Muscle of leg (tissue), 16 donors: ENCODE measurements at places on chromosomes 3 and 15. TPM values are rescaled to one million over a fixed set of nuclear protein-coding genes. Genes with fewer than 3 reads are reported as not detected.

Gene PPP1R14D
- not detected for total RNA-seq

Gene LRRN1
- 26.6 TPM for total RNA-seq

Gene CSTA
- total RNA-seq, result 0.22 TPM

Gene REC114
- total RNA-seq, result not detected

Gene UCN2
- total RNA-seq, result not detected

Gene KBTBD13
- 1.6 TPM for total RNA-seq

- no peak overlapping the region for H3K4me3 ChIP-seq
- DNase-seq, result peak; percentile 97
- no peaks in the 10 kb centered on the region for H3K36me3 ChIP-seq
- peaks cover 40% of the 10 kb centered on the region for H3K4me1 ChIP-seq
These were observed 11.3 kb upstream of the LIMD1 start for GRCh38 chr3:45583021-45583851.

GRCh38 chr3:75035146-75035545 lies 420.7 kb upstream of the CNTN3 start:
- no peaks in the 10 kb centered on the region for H3K36me3 ChIP-seq
- DNase-seq, result no peak
- no peaks in the 10 kb centered on the region for H3K27me3 ChIP-seq
- no peaks in the 10 kb centered on the region for H3K4me1 ChIP-seq
- no peak overlapping the region for H3K27ac ChIP-seq
- no peak overlapping the region for H3K4me3 ChIP-seq

DNA sequence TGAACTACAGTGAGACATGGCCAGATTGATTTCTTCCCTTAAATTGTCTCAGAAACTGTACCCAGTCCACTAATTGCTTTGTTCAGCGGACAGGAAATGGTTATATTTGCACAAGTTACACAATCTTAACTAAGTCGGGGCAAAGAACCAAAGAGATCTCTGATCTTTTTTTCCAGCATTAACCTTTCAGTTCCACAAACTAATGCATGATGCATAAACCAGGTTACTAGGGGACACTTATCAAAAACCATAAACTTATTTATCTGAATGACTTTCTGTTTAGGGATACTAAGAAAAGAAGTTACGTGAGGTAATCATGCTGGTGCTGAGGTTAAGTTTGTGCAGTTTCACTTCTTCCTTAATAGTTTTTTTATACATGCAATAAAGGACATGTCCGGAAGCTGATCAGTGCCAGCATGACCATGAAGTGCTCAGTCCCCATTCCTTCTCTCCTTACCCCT lies 22.4 kb downstream of the FNDC3B start:
- no peak overlapping the region for H3K4me3 ChIP-seq
- no peaks in the 10 kb centered on the region for H3K27me3 ChIP-seq
- peak overlapping the region; percentile 5 for H3K27ac ChIP-seq
- no peak for DNase-seq

- H3K4me1 ChIP-seq, result no peaks in the 10 kb centered on the region
- no peak overlapping the region for H3K4me3 ChIP-seq
- H3K36me3 ChIP-seq, result no peaks in the 10 kb centered on the region
- no peak overlapping the region for H3K27ac ChIP-seq
- no peaks in the 10 kb centered on the region for H3K27me3 ChIP-seq
These were observed 319.0 kb downstream of the MECOM start for GRCh38 chr3:169344465-169344864.

DNA sequence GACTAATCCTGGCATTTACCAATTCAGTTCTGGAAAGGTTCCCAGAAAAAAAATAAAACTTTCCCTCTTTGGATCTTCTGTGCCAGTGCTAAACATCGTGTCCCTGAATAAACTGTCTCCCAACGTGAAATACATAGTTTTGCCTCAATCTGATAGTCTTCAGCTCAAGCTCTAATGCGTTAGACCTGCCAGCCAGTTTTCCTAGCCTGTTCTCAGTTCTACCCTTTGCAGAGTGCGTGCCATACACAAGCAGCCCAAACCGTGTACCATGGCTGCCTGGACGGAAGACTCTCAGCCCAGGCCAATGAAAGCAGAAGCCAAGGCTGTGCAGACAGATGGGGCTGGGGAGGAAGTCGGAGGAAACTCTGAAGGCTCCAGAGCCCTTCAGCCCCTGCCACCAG lies 11.4 kb upstream of the OCA2 start:
- no peak overlapping the region for H3K4me3 ChIP-seq
- peaks cover 10% of the 10 kb centered on the region for H3K27me3 ChIP-seq
- peaks cover 39% of the 10 kb centered on the region for H3K36me3 ChIP-seq
- H3K4me1 ChIP-seq, result peaks cover 18% of the 10 kb centered on the region
- DNase-seq, result no peak

- H3K4me1 ChIP-seq, result peaks cover 24% of the 10 kb centered on the region
- H3K27me3 ChIP-seq, result no peaks in the 10 kb centered on the region
- DNase-seq, result no peak
- H3K36me3 ChIP-seq, result peaks cover 3% of the 10 kb centered on the region
- no peak overlapping the region for H3K27ac ChIP-seq
These were observed 57.9 kb downstream of the RLBP1 start for GRCh38 chr15:89163271-89164055.

DNA sequence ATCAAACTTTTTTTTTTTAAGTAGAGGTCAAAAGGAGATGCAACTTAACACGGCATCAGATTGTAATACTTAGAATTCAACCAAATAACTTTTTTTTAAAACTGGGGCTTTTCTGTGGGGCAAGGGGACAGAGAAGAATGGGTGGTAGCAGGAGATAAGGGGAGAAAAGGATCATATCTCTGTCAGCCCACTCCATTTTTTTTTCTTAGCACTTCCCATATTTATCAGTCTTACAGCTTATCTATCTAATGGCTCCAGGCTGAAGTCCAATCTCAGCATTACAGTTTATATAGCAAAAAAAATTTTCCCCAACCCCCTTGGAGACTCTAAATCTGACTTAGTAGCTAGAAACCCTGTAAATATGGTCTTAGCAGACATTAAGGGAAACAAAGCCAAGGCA lies 69.3 kb downstream of the PIK3R4 start:
- DNase-seq, result peak; percentile 46
- H3K27me3 ChIP-seq, result no peaks in the 10 kb centered on the region
- H3K4me1 ChIP-seq, result no peaks in the 10 kb centered on the region
- H3K27ac ChIP-seq, result no peak overlapping the region

DNA sequence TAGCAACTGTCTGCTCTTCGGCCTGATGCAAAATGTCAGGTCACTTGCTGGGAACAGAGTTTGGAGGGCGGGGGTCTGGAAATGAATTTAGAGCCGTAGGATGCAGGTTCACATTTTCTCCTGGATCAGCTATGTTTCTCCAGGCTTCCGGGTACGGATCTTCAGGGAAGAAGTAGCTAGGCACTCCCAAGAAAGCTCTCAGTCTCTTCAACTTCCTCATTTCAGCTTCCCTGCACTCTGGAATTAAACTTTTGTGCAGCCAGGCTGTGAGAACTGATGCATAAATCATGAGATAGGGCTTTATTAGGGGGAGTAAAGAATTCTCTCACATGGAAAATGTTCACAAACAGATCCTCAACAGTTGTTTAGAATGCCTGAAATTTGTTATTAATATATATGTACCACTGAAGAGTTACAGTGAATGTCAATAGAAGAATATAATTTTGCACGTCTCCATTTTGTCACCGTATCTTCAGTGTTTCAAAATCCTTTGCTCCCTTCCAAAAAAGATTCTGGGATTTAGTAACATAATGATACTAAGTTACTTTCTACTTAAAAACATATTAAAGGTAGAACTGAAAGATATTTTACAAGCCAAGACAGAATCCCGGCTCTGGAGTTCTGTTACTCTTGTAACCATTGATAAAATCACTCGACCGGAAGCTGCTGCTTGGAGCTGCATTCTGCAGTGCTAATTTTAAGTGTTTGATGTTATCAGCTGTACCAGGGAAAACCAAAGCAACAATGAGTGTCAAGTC lies 178.5 kb upstream of the P2RY1 start:
- no peaks in the 10 kb centered on the region for H3K27me3 ChIP-seq
- no peaks in the 10 kb centered on the region for H3K36me3 ChIP-seq
- H3K27ac ChIP-seq, result no peak overlapping the region
- peak; percentile 24 for DNase-seq

DNA sequence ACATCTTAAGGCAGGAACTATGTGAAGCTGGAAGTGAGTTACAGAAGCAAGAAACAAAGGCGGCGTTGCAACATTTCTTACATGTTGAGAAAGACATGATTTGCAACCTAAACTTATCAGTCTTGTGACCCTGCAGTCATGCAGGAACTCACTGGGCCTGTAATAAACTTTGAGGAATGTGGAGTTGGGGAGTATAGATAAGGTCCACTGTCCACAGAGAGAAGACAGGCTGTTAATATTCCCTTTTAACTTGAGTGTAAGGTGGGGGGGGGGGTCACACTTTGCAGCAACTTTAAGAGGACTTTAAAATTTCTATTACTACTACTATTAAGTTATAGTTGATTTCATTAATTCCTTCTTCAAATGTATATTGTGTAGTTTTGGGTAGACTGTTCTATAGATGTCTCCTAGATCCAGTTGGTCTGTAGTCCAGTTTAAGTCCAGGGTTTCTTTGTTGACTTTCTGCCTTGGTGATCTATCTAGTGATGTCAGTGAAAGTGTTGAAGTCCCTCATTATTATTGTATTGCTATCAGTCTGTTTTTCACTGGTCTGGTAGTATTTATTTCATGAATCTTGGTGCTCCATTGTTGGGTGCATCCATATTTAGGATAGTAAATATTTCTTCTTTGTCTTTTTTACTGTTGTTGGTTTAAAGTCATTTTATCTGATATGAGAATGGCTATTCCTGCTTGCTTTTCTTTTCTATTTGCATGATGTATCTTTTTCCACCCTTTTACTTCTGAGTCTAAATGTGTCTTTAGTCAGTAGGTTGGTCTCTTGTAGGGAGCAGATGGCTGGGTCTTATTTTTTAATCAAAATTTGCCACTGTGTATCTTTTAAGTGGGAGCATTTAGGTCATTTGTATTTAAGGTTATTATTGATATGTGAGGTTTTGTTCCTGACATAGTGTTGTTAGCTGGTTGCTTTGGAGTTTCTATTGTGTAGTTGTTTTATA lies 15.6 kb upstream of the FAM98B start:
- H3K27me3 ChIP-seq, result no peaks in the 10 kb centered on the region
- H3K36me3 ChIP-seq, result no peaks in the 10 kb centered on the region
- no peak overlapping the region for H3K27ac ChIP-seq
- peaks cover 3% of the 10 kb centered on the region for H3K4me1 ChIP-seq

DNA sequence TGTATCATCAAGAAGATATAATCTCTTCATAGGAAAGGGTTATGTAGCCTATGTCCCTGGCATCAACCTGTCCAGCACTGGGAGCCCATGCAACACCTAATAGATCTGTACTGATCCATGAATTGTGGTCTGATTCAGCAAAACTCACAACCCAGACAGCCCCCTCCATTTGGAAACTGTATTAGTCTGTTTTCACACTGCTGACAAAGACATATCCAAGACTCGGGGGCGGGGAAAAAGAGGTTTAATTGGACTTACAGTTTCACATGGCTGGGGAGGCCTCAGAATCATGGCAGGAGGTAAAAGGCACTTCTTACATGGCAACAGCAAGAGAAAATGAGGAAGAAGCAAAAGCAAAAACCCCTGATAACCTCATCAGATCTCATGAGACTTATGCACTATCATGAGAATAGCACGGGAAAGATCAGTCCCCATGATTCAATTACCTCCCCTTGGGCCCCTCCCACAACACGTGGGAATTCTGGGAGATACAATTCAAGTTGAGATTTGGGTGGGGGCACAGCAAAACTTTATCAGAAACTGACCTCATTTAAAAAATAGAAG lies 83.3 kb downstream of the TRIM42 start:
- H3K36me3 ChIP-seq, result no peaks in the 10 kb centered on the region
- peak overlapping the region; percentile 57 for H3K27ac ChIP-seq
- peaks cover 16% of the 10 kb centered on the region for H3K4me1 ChIP-seq
- no peaks in the 10 kb centered on the region for H3K27me3 ChIP-seq

- H3K27me3 ChIP-seq, result no peaks in the 10 kb centered on the region
- H3K4me1 ChIP-seq, result peaks cover 16% of the 10 kb centered on the region
- H3K36me3 ChIP-seq, result no peaks in the 10 kb centered on the region
- peak; percentile 29 for DNase-seq
- peak overlapping the region; percentile 70 for H3K4me3 ChIP-seq
- peak overlapping the region; percentile 33 for H3K27ac ChIP-seq
These were observed 654 bp downstream of the RUBCN start for GRCh38 chr3:197736010-197736490.

- H3K27me3 ChIP-seq, result no peaks in the 10 kb centered on the region
- DNase-seq, result no peak
These were observed 325.7 kb upstream of the RGMA start for GRCh38 chr15:93414576-93415231.

DNA sequence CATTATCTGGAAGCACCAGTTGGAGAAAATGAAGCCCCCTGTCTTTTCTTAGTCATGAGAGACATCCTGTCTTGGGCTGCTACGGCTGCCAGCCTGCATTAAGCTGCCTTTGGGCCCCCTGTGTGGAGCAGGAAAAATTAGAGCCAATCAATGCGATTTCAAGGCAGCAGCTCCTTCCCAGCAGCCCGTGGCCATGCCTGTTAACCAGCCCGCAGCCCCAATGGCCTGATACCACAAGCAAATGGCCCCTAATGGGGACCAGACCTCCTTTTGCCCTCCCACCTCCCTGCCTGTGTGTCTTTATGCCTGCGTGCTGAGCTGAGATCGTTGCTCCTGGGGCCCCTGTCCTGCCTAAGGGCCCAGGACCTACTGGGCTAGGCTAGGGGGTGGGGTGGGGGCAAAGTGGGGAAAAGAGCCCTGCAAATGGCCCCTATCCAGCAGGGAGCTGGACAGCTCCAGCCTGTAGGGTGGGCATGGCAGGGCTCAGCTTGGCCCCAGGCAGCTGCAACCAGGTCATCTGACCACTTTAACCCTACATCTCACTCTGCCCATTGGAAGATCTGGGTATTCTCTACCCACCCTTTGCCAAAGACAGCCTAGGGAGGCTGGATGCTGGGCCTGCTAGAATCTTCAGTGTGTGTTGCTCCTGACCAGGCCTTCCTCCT lies 53.8 kb upstream of the MRPS22 start:
- H3K27ac ChIP-seq, result no peak overlapping the region
- peaks cover 2% of the 10 kb centered on the region for H3K4me1 ChIP-seq
- H3K4me3 ChIP-seq, result no peak overlapping the region
- no peak for DNase-seq

DNA sequence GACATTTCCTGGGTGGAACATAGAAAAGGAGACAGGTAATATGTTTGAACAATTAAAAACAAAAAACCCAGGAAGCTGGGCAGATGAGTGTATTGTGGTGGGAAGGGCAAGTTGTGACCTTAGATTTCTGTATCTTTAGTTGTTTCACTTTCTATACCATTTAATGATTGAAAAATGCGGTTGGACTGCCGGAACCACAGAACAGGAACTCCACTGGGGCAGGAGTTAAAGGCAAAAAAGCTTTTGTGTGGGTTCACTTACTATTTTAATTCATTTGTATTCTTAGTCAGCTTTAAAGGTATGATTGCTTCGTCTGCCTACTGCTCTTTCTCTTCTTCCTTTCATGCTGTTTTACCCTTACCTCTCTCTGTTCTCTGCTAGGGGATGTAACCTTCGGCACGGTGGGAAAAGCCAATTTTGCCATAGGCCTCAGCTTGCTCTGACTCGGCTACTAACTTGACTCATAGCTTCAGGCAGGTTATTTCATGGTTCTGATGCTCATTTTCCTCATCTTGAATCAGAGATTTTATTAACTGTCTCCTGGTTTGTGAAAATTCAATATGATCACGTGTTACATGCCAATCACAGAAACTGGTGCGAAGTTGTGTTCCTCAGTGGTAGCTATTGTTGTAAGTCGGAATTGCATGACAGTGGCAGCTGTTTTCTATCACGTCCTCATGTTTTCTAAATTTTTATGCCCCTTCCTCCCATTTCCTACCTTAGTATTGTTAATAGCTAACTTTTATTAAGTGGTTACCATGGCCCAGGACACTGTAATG lies 1.6 kb upstream of the MCTP2 start:
- no peaks in the 10 kb centered on the region for H3K36me3 ChIP-seq
- peaks cover 30% of the 10 kb centered on the region for H3K27me3 ChIP-seq
- H3K4me1 ChIP-seq, result peaks cover 6% of the 10 kb centered on the region
- no peak for DNase-seq
- no peak overlapping the region for H3K4me3 ChIP-seq
